H4 (cell line): ENCODE measurements at places on chromosomes 2 and 18.
A peak's percentile ranks its signal among the peaks of the same experiment; 100 is the strongest.

DNA sequence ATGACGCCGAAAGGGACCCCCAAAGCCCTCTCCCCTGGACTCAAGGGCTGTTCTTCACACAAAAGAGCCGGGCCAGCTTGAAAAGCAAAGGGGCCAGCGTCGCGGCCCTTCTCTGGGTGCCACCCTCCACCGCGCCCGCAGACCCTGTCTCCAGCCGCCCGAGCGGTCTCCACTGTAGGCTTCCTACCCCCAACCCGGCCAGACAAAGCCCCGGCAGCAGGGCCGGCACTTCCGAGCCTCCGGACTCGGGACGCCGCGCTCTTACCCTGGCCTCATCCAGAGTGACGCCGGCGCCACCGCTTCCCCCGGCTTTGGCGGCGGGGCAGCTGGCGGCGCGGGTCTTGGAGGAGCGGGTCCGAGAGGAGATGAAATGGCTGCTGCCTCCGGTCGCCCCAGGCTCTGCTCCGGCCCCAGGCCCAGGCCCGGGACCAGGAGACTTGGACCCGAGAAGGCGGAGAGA, 603 bp downstream of the ATAD2B start:
- DNase-seq, result no peak

- no peak for DNase-seq
Observed at GRCh38 chr2:144571770-144572169, 51.9 kb upstream of the ZEB2 start.

DNA sequence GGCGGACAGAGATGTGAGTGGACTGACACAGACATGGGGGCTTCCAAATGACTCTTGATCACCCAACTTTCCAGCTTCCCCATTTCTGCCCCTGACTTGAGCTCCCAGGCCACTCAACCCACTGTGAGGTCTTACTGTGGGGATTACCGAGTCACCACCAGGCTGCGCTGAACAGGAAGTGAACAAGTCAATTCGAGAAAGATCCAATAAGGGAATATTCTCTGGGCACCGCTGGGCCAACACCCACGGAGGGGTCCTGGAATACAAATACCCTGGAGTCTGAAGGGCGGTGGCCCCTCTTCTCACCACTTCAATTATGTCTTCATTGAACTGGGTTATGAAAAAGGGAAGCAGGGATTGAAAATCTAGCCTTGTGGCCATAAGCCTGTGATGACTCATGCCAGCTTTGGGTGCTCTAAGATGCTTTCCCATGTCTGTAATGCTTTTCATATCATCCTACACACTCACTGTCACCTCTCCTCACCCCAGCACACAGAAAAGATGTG, 37.7 kb downstream of the BCL11A start:
- peak; percentile 51 for DNase-seq

DNA sequence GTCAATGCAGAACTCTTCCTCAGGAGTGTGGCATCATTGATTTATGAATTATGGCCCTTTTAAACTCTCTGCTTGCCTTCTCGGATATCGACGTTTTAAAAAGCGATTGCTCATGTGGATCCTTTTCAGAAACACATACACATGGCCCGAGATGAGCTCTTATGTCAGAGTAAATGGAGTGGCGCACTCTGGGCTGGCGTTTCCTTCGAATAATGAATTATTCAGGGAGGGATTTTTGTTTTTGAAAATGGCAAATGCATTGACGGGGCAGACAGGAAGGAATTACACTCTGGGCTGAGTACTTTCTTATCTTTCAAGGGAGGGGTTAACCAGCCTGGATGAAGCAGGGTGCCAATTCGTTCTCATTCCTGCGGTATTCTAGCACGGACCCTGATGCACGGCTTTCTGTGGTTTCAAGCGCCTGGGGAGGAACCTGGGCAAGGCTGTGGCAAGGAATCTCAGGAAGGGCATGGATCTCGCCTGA, 142.7 kb downstream of the PRKCE start:
- DNase-seq, result no peak

DNA sequence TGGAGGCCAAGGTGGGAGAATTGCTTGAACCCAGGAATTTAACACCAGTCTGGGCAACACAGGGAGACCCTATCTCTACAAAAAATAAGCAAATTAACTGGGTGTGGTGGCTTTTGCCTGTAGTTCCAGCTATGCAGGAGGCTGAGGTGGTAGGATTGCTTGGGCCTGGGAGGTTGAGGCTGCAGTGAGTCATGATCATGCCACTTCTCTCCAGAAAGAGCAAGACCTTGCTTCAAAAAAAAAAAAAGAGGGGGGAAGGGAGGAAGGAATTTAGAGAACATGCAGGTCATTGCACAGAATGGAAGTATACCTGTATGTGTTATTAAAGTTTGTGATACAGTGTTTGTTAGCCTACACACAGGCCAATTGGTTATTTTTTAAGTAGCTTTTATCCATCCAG, 25.8 kb downstream of the PKP4 start:
- DNase-seq, result no peak

- peak; percentile 28 for DNase-seq
Observed at GRCh38 chr2:240277073-240277806, 136.8 kb upstream of the OTOS start.

GRCh38 chr2:235027558-235028214, 75.9 kb downstream of the SH3BP4 start:
- peak; percentile 85 for DNase-seq

- DNase-seq, result no peak
Observed at GRCh38 chr2:240947607-240948006, 41.5 kb downstream of the CROCC2 start.

DNA sequence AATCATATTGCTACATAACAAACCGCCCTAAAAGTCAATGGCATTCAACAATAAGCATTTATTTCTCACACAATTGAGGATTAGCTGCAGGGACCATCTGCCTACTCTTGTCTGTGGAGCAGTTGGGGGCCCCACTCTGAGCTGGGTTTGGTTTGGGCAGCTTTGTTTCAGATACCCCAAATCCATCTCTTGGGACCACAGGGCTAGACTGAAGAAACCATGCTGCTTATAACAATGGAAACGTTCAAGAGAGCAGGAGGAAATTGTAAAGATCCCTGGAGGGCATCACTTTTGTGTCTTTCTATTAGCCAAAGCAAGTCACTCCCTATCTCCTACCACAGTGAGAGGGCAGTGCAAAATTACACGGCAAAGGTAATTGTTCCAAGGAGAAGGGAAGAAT, 146.5 kb upstream of the MGAT5 start:
- DNase-seq, result no peak

GRCh38 chr2:218387369-218388194, 5.5 kb downstream of the SLC11A1 start:
- peak; percentile 54 for DNase-seq

DNA sequence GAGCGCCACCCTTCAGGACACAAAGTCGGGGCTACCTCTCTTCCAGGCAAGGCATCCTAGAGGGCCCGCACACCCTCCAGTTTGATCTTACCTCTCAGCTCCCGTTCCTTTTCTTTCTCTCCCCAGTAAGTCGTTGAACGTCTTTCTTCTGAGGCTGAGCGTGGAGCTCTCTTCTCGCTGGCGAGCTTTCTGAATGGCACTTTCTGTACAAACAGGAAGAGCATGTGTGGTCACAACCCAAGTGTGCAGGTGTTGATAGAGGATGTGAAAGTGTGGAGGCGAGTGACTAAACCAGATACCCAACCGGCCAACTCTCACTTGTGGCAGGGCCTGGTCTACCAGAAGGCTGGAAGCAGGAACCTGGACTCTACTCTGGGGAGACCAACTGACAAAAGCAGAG, at the start of gene AFF3:
AFF3 (minus strand) TSS at position 198 of the 400 bp plus-strand sequence. CDS start 38,136 bp downstream, outside the sequence.
- no peak for DNase-seq

- DNase-seq, result no peak
Observed at GRCh38 chr2:160213511-160213910, 13.4 kb upstream of the ITGB6 start.

DNA sequence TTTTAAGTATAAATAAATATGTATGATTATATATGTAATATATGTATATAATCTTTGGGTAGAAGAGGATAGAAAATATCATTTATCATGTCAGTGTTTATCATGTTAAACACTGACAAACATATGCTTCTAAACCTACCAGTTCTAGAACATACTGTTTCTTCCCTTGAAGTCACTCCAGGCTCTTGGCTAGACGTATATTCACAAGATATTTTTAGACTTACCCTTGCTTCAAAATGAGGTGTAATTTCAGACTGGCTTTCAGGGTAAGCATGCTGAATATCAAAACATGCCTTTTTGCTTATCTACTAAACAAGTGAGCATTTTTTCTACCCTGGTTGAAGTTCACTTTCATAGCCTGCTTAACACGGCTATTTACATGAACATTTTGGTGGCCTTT, 642.4 kb upstream of the PKDCC start:
- no peak for DNase-seq

DNA sequence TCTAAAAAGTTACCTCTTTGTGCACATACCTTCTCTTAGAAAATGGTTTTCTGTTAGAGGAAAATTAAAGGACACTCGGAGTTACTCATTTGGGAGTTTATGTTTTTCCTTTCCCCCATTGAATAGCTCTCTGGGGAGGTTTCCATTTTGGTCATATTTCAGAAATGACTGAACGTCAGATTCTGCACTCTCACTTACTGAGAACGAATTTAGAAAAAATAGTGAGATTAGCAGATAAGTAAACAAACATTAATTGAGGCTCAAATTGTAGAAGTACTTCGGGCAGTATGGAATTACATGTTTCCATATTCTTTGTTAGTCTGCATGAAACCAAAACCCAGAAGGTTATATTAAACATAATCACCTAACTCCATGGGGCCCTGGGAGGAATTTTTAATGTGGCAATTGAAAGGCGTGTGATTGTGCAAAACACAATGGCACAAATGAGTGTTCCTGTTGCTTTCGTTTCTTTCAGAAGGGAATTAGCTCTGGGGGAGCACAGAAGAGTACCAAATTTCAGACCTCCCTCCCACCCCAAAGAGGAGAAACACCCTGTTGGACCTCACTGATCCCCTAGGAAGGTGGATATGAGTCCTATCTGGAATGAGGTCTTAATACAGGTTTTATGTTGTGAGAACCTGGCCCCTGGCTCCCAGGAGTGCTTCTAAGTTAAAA, 212.3 kb downstream of the BCL2 start:
- no peak for DNase-seq

- DNase-seq, result no peak
Observed at GRCh38 chr18:42281124-42281523, 326.1 kb downstream of the PIK3C3 start.

DNA sequence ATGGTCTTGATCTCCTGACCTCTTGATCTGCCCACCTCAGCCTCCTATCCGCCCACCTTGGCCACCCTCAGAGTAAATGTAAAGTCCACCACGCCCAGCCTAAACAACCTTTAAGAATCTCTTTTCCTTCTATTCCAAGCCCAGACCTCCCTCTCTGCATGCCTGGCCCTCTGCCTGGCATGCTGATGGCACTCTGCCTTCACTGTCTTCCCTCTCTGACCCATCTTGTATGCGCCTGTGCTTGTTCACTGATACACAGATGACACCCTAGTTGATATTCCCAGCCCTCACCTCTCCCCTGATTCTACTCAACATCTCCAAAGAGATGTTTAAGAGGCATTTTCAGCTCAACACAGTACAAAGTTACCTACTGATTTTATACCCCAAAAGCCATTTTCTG, 466.8 kb upstream of the MEX3C start:
- no peak for DNase-seq

- no peak for DNase-seq
Observed at GRCh38 chr2:221653182-221653581, 81.1 kb upstream of the EPHA4 start.

DNA sequence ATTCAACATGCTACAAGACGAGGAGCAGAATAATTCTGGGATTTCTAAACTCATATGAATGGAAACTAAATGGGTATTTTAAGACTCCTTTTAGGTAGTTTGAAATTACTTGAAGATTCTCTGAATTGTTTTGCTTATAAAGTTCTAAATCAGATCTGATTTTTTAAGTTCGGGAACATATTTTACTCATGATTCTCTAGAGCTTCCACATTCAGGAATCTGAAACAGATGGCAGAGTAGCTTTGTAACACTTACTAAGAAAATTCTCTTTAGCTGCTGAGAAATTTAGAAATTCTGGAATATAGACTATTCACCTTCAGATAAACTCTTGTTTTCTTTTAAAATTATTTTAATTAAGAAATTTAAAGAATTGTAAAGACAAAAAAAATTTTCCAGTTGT, 13.7 kb downstream of the RBBP8 start:
- DNase-seq, result no peak

DNA sequence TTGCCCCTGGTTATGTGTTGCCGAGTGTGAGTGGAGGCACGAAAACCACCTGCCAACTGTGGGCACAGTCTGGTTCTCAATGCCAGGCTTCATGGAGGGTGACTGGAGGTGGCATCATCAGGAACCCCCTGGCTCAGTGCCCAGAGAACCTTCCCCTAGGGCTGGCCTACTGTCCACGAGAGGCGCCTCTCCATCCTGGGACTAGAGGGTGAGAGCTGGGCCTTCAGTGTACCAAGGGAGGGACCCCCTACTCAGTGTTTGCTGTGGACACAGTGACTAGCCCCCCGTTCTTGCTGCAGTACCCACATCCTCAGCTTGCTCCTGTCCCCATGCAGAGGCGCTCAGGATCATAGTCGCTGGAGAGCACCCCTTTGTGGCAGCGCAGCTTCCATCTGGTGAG, 202.6 kb downstream of the HDAC4 start:
- no peak for DNase-seq

- no peak for DNase-seq
Observed at GRCh38 chr2:208609166-208609804, 202.7 kb downstream of the PTH2R start.

GRCh38 chr18:32042337-32042736, 23.7 kb downstream of the RNF125 start:
- DNase-seq, result no peak

- no peak for DNase-seq
Observed at GRCh38 chr2:10981941-10982431, 70.3 kb downstream of the KCNF1 start.

GRCh38 chr2:10398496-10398895, 49.6 kb downstream of the ODC1 start:
- no peak for DNase-seq

GRCh38 chr2:162449471-162449870, 105.5 kb downstream of the GCA start:
- DNase-seq, result peak; percentile 52

GRCh38 chr2:28366496-28367282, 26.0 kb upstream of the FOSL2 start:
- DNase-seq, result peak; percentile 47

GRCh38 chr2:195543902-195544894, 112.8 kb upstream of the SLC39A10 start:
- peak; percentile 26 for DNase-seq

- no peak for DNase-seq
Observed at GRCh38 chr18:8117006-8117371, 492.2 kb upstream of the RAB12 start.

DNA sequence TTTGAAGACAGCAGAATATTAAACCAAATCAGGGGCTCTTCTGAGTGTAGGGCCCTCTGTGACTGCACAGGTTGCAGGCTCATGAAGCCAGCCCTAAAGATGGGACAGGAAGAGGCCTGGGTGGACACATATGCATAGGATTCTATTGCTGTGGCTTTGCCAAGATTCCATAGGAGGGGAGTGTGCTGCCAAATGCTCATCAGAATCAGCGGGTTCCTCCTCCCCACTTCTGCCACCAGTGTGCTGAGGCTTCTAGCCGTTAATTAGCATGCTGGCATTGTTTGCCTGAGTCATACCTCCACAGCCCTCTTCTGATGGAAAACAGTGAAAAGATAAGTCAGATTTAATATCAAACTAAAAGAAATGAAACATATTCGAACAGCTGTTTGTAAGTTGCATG, 103.9 kb upstream of the TMEFF2 start:
- DNase-seq, result peak; percentile 22

- no peak for DNase-seq
Observed at GRCh38 chr2:121214296-121214695, 70.7 kb downstream of the TFCP2L1 start.
